Stimulated activated CD8-positive, alpha-beta memory T cell treated with anti-CD3 and anti-CD28 coated beads, Interleukin-4, amount 100 ng/mL, for 4 hours (primary cell): ENCODE measurements at places on chromosomes 3 and 15.

- no peak for DNase-seq
Measured at GRCh38 chr15:40737048-40737447, 18.0 kb downstream of the RMDN3 start.

GRCh38 chr3:52128118-52128683 lies 26.0 kb downstream of the POC1A start:
- no peak for DNase-seq

- DNase-seq: no peak
Measured at GRCh38 chr3:118587847-118588246, 446.8 kb downstream of the IGSF11 start.

DNA sequence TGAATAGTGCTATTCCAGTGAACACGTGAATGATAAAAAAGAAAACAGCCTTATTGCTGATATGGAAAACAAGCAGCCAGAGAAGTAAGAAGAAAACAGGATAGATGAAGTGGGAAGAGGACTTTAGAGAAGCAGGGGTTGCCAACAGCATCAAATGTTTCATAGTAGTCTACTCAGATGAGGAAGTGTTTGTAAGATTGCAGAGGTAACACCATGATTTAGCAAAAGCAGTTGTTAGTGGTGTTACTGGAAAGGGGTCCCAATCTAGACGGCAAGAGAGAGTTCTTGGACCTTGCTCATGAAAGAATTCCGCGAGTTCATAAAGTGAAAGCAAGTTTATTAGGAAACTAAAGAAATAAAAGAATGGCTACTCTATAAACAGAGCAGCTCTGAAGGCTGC lies 108.8 kb upstream of the MCTP2 start:
- no peak for DNase-seq

DNA sequence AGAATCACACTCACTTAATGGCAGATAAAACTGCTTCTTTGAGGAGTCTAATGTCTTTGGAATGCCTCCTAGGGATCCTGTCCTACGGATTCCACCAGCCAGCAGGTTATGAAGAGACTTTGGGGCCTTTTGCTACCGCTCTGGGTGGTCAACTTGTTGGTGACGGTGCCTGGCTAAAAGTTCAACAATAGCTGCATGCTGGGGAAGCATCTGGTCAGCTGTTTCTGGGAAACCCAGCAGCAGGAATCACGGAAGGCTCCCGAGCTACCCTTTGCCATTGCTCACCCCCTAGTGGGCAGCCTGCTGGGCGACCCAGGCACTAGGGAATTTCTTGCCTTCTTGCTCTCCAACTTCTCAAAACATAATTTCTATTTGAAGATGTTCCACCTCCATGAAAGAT lies 263.3 kb downstream of the NEK10 start:
- no peak for DNase-seq

DNA sequence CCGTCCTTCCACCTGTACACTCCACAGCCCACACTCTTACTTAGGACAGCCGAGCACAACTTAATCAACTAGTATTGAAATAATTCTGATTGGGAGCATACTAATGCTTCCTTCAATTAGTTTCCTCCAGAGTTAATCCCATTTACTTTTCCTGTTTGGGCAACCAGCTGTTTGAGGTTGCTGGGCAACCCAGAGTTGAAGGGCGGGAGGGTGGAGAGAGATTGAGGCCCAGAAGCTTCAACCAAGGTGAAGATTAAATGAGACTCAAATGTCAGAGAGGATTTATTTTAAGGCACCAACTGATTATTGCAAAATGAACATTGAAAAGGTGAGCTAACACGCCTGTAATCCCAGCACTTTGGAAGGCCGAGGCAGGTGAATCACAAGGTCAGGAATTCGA lies 428.5 kb upstream of the SEMA6D start:
- no peak for DNase-seq

DNA sequence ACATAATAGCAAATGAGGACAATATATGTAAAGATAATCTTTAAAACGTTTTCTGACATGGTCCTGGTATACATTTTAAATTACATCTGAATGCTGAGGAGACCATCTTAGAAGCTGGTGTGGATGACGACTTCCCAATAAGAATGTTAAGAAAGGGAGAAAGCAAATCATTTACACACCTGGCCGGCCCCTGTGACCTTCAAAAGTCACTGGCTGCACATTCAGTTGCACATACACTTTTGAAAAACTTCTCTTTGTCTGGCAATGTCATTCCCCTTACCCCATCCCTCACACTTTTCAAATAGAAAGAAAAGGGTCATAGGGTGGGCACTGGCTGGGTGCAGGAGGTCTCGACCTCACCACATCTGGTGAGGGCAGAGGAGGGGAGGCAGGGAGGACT lies 391.0 kb downstream of the MECOM start:
- no peak for DNase-seq

DNA sequence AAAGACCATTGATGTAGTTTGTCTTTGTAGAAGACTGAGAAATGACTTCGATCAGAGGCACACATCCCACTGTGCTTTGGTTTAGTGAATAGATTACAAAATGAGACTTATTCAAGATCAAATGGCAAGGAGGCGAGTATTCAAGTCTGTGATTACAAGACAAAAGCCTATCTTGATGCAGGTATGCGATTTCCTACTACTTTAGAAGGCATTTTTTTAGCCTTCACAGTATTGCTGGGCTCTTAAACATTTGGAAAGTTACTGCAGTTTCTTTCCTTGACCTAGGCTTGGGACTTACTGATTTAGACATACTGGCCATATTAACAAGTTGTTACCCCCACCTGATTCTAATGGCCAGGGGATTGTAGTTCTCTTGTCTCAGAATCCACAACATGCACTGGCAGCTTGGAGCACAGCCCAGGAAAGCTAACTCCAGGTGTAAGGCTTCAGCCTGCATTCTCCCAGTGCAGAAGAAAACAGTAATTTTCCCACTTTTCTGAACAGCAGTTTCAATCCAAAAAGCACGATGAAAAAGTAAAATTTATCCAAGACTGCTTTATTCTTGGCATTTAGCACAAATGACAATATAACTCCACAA lies 311.6 kb downstream of the EPHA6 start:
- no peak for DNase-seq

- no peak for DNase-seq
Measured at GRCh38 chr15:99399061-99399460, 147.8 kb downstream of the LRRC28 start.

DNA sequence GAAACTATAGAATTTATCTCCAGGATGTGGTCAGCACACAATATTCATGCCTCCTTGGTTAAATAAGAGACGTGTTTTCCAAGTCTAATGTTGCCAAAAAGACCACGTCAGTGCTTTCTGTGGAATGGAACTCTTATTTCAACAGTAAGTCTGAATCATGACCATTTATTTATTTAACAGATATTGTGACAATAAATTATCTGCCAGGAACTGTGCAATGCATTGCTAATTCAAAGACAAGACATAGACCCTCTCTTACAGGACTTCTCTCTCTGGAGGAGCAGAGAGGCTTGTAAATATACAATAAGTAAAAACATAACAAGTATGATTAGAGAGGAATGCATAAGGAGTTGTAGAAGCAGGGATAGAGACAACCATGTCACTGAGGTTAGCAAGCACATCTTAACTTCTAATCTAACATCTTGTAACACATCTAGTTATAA lies 227.5 kb downstream of the DTWD1 start:
- DNase-seq: no peak

GRCh38 chr3:133611534-133611933 lies 38.0 kb downstream of the CDV3 start:
- DNase-seq: no peak

DNA sequence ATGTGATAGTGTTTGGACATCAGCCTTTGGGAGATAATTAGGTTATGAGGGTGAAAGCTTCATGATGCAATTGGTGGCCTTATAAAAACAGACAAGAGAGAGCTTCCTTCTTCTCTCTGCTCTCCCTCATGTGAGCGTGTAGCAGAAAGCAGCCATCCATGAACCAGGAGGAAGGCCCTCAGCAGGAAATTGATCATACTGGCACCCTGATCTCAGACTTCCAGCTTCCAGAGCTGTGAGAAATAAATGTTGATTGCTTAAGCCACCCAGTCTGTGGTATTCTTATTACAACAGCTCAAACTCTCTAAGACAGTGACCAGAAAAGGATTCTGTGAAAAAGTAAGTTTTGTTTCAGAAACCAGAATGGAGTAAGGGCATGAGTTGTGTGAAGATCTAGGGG lies 13.3 kb downstream of the STAC start:
- DNase-seq: no peak

- DNase-seq: no peak
Measured at GRCh38 chr15:66564136-66565041, 1.4 kb downstream of the LCTL start.

- no peak for DNase-seq
Measured at GRCh38 chr3:78274475-78275065, 1234.7 kb downstream of the ROBO2 start.

DNA sequence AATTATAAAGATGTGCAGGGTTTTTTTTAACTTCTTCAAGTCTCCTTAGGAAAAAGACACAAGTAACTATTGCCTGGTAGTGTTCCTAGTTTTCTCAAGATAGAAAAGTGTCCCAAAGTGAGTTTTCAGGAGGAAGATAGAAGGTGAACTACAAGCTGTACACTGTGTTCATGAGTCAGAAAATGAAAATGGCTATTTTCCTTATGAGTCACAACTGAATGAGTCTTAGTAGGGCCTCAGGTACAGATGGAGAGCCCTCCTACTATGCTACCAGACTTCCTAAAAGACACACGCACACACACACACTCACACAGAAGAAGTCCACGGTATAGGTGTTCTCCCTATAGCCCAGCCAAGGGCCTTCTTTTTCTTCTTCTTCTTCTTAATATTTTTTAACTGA lies 3.1 kb downstream of the MYO1E start:
- DNase-seq: no peak

DNA sequence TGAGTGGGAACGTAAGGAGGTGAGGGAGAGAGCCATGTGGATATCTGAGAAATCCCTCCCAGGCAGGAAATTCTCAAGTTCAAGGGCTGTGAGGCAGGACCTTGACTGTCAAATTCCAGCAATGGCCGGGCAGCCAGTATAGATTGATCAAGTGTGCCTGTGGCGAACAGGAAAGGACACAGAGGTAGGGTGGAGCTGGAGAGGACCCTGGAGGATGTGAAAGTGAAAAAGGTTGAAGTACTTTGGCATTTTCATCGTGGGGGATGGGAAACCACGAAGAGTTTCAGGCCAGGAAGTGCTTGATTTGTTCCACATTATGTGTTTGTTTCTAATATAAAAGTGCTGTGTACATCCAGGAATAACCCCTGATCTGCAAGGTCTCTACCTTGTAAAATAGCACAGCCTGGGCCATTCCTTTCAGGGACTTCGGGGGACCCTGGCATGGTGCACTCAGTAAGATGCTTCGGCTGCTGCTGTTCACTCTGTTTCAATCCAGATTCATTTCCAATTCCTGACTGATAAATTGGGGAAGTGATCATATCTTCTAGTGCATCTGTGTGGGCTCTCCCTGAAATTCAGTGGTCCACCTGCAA lies 156.6 kb downstream of the MCTP2 start:
- no peak for DNase-seq

- no peak for DNase-seq
Measured at GRCh38 chr3:98049271-98049670, 14.2 kb upstream of the GABRR3 start.

DNA sequence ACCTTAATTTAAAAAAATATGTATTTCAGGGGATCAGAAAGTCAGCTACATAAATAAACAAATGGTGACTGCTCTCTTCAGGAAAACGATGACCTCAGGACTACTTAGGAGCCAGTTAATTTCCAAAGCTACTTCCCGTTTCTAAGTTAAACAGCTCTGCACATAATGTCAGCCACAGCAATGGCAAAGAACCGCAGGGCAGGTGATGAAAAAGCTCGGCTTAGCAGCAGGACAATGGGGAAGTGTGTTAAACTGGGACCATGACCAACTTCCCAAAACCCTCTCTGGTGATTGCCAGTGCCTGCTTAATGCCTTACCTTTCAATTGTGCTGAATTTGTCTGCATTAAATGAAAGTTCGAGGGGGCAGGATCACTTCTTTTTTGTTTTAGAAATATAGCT lies 258.9 kb downstream of the FHIT start:
- DNase-seq: no peak

GRCh38 chr15:25568751-25569150 lies 129.9 kb upstream of the UBE3A start:
- DNase-seq: no peak

GRCh38 chr3:45687828-45688193 lies 1.4 kb upstream of the SACM1L start:
- no peak for DNase-seq

- DNase-seq: no peak
Measured at GRCh38 chr3:42612928-42613327, 12.4 kb downstream of the NKTR start.

GRCh38 chr3:11159421-11159904 lies 5.2 kb downstream of the HRH1 start:
- no peak for DNase-seq

GRCh38 chr15:69475769-69476358 lies 23.2 kb downstream of the RPLP1 start:
- peak; percentile 59 for DNase-seq

GRCh38 chr3:189342811-189343210 lies 171.0 kb downstream of the TPRG1 start:
- DNase-seq: no peak

GRCh38 chr15:29678504-29679034 lies 143.7 kb downstream of the TJP1 start:
- no peak for DNase-seq

GRCh38 chr3:81728766-81729544 lies 32.5 kb downstream of the GBE1 start:
- no peak for DNase-seq

- DNase-seq: no peak
Measured at GRCh38 chr3:13217736-13218540, 144.7 kb upstream of the IQSEC1 start.

DNA sequence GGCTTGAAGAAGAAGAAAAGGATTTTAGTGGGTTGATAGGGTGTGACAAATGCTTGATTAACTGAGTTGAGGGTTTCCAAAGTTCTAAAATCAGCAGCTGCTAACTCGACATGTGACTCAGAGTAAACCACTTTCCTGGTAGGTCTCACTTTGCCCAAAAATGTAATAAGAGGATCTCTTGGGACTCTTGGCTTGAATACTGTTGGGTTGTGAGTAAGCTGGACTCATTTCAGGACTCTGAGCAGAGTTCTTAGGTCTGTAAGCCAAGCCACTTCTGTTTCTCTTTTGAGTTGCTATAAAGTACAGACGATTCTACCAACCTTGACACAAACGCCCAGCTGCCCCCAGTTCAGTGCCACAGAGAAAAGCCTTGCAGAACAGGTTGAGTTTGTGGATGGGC lies 241.1 kb downstream of the ZNF621 start:
- no peak for DNase-seq

DNA sequence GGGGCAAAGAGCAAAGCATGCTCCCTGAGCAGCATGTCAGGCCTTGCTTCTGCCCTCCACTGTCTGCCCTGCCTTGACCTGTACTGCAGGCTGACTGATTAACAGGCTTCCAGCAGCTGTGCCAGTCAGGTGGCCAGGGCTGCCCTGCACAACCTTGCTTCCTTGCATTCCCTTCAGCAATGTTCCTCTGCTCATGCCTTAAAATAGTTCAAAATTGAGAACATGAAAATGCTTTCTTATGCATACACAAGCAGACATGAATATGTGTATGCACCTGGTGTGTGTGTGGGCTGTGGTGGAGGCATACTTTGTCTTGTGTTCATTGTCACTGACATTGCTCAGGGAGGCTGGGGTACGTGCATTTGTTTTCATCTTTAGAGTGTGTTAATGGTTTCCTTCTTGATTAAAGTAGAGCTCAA lies 1.2 kb upstream of the SLC22A13 start:
- no peak for DNase-seq

- no peak for DNase-seq
Measured at GRCh38 chr3:184836090-184836822, 24.3 kb downstream of the VPS8 start.
